Esophagus squamous epithelium (tissue), 5 donors: ENCODE measurements at places on chromosomes 7 and 10.

DNA sequence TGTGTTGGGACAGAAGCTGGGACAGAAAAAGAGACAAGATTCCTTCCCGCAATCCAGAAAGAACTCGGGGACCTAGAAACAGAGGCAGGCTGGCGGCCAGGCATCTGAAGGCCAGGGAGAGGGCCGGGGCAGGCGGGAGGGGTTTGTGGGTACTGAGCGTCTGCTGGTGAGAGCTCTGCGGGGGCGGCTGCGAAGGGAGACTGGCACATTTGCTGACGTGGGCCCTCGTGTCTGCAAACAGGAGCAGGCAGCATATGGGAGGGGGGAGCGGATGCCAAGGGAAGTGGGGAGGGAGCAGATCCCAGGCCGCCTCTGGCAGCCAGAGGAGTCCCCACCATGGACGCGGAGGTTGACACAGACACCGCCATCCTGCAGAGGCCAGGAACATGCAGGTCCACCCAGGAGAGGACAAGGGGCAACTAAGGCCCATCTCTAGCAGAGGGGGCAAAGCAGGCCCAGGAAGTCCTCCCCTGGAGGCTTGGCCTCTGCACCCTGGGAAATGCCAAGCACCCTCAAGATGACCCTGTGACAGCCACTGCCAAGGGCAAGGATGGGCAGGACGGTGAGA lies 32.2 kb downstream of the KCNH2 start:
- DNase-seq, result no peak

GRCh38 chr10:106819490-106819889 lies 345.0 kb downstream of the SORCS1 start:
- DNase-seq, result no peak

GRCh38 chr7:11415101-11415500 lies 416.9 kb downstream of the THSD7A start:
- no peak for DNase-seq

- DNase-seq, result no peak
These were observed 253.9 kb downstream of the PPP1R3A start for GRCh38 chr7:113664867-113665266.

GRCh38 chr7:133433165-133433812 lies 180.4 kb downstream of the EXOC4 start:
- no peak for DNase-seq

GRCh38 chr10:79397051-79397450 lies 48.4 kb downstream of the ZCCHC24 start:
- DNase-seq, result no peak

DNA sequence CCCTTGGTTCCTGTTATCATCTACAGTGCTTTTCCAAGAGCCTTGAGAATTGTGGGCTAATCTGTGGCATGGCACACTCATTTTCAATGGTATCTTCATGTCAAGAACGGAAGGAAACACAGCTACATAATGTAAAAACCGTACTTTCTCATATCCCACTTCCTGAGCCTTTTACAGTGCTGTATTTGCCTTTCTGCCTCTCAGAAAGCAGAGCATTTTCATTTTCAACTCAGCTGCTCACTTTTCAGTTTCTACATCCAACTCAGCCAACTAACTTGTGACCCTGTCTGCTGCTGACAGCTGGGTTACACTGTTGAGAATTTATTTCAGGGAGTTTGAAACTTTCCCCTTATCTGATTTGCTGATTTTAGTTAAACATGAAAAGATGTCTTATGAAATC lies 875.8 kb upstream of the KCND2 start:
- no peak for DNase-seq

DNA sequence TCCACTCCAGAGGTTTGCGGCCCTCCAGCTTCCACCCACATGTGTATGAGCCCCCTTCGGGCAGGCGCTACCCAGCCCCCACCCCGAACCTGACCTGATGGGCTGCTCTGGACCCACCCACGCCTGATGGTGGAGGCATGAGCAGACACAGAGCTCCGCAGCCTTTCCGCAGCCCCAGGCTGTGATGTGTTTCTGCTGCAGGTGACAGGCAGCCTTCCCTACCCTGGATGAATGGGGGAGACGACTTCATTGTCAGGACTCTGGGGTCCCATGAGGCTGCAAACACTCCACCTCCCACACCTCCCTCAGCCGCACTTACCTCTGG lies 61.2 kb downstream of the OAT start:
- DNase-seq, result no peak

DNA sequence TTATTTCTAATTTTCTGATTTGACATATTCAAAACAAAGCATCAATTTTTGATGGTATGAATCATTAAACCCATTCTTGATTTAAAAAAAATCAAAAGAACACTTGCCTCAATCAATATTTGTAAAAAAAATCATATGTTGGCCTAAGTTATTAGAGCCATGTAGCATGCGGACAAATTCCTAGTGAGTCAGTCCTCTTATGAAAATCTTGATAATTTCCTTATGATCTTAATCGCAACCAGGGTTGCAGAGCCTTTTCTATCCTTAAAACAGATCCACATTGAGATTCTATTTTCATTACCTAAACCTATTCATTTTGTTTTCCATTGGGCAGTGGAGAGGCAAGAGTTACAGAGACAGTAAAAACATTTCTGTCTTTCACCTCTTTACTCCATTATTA lies 203.2 kb downstream of the ARL4A start:
- DNase-seq, result no peak

DNA sequence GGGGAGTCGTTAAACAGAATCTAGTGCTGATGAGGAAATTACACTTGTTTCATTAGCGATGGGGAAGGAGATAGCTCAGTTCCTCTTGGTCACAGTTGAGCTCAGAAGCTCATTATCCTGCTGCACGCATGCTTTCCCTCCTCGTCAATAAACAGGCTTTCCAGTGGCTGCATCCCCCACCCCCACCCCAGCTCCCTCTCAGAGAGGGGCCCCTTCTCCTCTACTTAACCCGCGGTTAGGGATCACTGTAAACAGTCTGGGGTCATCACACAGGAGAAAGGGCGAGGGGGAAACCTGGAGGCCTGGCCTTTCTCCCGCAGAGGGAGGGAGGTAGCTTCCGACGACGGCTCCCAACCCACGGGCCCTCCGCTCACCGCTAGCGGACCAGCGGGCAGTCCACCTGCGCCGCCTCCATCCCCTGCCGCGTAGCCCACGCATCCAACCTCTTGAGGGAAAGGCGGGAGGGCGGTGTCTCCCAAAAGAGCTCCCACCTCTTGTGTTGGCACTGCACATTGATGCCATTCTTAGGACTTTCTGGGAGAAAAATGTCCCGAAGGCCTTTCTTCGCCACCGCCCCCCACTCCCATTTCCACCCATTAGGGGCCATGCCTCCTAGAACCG lies 80.8 kb downstream of the PAX2 start:
- DNase-seq, result no peak

- no peak for DNase-seq
These were observed 13.1 kb downstream of the BRAT1 start for GRCh38 chr7:2542011-2542915.

DNA sequence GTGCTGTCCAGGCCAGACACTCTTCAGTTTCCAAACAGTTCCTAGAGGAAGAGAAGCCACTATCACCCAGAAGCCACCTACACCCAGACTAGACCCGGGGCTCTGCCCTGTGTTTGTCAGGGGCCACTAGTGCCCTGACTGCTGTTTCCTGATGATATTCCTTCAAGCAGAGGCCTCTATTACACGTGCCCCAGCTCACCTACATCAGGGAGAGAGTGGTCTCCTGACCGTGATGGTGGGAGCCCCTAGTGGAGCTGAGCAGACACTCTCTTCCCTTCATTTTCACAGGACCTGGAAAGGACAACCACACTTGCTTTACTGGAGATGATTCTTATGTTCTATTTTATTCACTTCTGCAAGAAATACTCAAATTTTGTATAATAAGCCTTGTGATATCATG lies 9.2 kb downstream of the ZNF394 start:
- no peak for DNase-seq

DNA sequence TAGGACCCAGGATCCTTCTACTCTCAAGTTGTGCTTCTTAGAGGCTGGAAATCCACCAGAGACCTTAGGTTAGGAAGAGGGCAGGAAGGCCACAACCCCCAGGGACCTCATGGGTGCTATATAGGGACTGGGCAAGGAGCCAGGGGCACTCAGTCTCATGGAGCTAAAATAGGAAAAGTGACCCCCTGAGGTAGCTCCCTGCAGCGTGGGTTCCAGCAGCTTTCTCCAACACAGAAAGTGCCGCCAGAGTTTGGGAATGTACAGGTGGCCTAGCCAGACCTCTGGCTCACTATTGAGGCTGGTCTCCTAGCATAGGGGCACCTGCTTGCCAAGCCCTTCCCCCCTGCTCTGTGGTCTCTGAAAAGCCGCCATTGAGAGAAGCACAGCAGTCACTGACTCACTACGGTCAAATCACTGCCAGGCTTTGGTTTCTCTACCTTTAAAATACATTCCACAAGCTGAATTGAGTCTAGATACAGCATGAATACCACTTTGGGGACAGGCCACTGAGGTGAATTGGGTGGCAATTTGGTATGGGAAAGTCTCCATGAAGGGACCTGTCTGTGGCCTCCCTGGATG lies 333.2 kb upstream of the PODXL start:
- DNase-seq, result no peak

- no peak for DNase-seq
These were observed 4.6 kb downstream of the STK31 start for GRCh38 chr7:23714579-23714978.

GRCh38 chr10:25142116-25142864 lies 32.5 kb upstream of the GPR158 start:
- DNase-seq, result no peak
